ENCODE measurements at places on chromosomes 12 and 14.

- DNase-seq = peak; percentile 36
Observed at GRCh38 chr14:32252030-32252670, 49.1 kb upstream of the RNU6-8 start.

GRCh38 chr14:83356080-83356479, 1822.4 kb upstream of the SEL1L start:
- no peak for DNase-seq

DNA sequence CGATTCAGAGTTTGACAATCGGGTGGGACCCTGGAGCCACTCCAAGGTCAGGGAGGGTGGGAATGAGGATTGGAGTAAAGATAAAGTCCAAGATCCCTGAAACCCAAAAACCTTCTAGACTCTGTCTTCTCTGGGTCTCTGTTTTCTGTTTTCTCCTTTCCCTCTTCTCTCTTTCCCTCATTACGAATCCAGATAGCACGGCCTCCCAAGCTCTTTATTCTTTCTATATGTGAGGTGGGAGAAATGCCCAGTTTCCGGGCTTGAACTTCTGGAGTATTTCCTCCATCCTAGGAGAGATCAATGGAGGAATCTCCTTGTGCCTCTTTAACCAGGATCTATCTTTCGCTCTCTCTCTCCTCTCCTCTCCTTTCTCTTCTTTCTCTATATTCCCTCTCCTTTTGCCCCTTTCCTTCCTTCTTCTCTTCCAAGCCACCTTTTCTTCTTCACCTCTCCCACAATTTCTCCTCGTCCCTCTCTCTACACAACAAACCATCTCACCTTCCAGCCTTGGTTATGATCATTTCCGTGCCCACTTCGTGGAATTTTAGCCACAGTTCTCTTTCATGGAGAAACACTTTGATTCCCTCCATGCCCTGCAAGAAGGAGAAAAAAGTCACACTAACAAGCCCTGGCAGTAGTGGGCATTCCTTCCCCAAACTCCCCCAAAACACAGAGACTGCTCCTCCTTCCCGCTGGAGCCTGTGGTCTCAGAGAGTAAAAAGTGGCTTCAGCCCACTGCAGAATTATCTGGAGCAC, 4.4 kb downstream of the TBX5 start:
- DNase-seq = no peak

DNA sequence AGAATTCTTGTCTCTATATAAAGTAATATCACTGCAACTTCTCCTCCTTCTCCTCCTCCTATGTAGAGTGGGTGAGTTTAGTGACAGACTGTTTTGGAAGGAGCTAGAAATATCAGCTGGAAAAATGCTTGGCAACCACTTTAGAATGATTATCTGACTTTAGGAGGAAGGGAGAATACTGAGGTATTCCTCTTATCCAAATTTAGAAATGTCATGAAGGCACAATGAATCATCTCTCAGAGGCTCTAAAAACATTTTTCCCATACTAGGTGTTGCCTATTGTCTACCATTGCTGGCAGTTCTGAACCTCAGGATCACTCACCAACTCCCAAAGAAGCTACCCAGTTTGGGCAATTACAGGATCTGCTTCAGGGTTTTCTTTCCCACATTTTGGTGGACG, 306.6 kb upstream of the ATP2B1 start:
- DNase-seq = no peak

- DNase-seq = no peak
Observed at GRCh38 chr12:31234053-31234840, 91.7 kb downstream of the SINHCAF start.

GRCh38 chr14:90344331-90345238, 12.8 kb upstream of the NRDE2 start:
- DNase-seq = no peak

DNA sequence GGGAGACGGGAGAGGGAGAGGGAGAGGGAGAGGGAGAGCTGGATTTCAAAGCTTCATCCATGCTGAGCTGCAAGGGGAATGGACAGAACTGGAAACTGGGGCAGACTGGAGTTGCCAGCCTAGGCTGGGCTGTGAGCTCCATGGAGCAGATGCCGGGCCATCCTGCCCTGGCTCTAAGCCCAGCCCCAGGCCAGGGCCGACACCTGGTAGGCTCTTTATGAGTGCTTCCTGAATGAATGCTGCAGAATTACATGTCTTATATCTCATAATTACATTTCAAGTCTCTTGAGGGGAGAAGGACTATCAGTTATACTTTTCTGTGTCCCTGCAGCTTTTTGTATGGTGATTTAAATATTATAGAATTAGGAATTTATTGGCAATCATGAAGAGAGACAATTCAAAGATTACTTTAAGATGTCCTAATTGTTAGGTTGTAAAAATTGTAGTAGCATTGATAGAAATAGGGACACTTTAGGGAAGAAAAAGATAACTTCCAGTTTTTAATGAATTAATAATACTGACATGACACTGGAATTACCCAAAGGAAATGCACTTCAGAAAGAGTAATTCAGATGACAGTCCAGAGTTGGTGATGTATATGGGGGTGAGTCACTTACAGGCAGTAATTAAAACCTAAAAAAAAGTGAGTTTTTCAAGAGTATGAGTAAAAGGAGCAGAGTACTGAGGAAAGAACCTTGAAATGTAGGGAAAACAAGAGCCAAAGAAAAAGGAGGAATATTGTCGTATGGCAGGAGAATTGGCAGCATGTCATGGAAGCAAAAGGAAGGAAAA, 29.0 kb downstream of the SCYL2 start:
- DNase-seq = no peak

GRCh38 chr12:115840159-115840558, 437.3 kb downstream of the MED13L start:
- no peak for DNase-seq

DNA sequence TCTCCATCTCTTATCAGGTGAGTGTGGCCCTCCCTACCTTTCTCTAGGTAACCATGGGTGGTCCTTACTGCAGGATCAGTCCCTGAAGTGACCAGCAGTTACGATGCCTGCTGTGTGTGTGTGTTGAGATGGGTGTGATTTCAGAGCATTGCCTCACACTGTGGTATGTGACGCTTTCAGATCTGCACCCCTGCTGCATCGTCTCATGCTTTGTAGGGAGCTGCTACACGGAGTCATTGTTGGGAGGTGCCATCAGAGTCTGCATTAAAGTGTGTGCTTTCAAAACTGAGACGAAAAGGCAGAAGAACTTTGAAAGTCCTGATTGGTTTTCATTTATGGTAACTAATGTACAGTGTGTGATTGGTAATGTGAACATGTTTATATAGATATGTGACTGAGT, 150.5 kb downstream of the PELI2 start:
- DNase-seq = no peak

- DNase-seq = no peak
Observed at GRCh38 chr12:125331342-125332052, 266.3 kb downstream of the AACS start.

GRCh38 chr12:94103986-94104385, 44.4 kb upstream of the PLXNC1 start:
- no peak for DNase-seq

- DNase-seq = no peak
Observed at GRCh38 chr14:97692084-97692483, 894.9 kb downstream of the VRK1 start.

GRCh38 chr12:96103067-96103644, 67.8 kb upstream of the LTA4H start:
- DNase-seq = no peak

- DNase-seq = no peak
Observed at GRCh38 chr14:35247777-35248475, 44.3 kb upstream of the PSMA6 start.

DNA sequence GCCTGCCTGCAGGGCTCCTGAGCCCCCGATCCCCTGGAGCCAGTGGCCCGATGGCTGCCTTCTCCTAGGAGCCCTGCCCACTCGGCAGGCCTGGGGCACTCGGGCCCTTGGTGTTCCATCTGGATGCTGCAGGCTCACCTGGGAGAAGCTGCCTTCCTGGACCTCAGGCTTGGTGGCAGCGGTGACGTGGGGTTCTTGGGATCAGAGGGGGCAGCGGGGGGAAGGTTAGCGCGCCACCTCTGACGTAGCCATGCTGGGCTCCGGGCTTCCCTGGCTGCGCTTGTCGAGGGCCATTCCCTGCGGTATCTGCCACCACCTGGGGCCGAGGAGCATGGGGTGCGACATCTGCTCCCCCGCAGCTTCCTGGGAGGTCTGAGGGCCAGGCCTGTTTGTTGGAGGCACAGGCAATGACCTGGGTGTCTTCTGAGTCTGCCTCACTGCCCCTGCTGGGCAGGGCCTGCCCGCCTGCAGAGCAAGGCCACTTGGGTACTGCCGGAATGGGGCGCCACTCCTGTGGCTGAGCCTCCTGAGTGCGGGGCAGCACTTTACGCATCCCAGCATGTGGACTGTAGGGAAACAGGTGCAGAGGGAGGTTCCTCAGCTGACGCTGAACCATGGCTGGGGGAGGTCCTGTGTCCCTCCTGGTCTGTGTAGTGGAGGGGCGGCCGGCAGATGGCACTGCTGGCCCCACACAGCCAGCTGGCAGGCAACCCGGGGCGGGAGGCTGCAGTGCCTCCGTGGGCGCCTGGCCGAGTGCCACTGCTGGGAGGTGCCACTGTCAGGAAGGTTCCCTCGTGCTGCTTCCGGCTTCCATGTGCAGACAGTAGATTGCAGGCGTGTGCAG, 20.3 kb downstream of the MTA1 start:
- no peak for DNase-seq

Measured in activated naive CD8-positive, alpha-beta T cell treated with anti-CD3 and anti-CD28 coated beads for 36 hours (primary cell).